Activated CD8-positive, alpha-beta memory T cell treated with anti-CD3 and anti-CD28 coated beads for 1 hour (primary cell): ENCODE measurements at places on chromosomes 2 and 18.

GRCh38 chr2:40511661-40512213 lies 59.8 kb upstream of the SLC8A1 start:
- no peak for DNase-seq

DNA sequence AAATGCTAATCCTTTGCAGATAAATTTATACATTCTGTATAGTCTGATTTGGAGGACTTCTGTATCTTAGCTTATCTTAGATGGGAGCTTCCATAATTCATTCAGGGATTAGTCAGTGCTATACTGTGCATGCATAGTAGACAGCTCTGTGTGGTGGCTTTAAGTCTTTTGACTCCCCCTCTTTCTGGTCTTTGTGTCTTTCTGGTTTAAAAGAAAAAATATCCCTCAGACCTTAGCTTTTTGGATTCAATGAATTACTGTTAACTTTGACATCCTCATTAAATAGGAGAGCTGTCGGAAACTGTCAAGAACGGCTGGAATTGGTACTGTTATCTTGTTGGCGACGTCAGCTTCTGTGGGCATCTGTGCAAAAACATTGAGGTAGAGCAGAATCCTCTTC lies 130.4 kb downstream of the SPTBN1 start:
- no peak for DNase-seq

GRCh38 chr2:46657042-46657504 lies 177.7 kb downstream of the TMEM247 start:
- DNase-seq = no peak

DNA sequence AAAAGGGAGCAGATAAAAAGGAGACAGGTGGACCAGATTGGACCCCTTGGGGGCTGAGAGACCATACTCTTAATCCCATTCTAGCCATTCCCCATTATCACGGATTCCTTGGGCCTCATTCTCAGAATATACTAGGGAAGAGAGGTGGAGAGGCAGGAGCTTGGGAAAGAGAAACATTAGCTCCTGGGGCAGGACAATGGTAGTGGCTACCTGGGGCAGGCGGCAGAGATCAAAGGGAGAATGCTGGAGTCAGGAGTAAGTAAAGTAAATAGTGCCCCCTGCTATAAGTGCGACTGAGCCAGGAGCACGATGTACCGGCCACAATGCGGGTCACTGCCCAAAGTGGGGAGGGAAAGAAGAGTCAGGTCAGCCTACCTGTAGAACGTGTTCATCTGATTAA lies 20.4 kb upstream of the IHH start:
- no peak for DNase-seq

- no peak for DNase-seq
Observed at GRCh38 chr2:85723707-85724360, 29.7 kb downstream of the GNLY start.

DNA sequence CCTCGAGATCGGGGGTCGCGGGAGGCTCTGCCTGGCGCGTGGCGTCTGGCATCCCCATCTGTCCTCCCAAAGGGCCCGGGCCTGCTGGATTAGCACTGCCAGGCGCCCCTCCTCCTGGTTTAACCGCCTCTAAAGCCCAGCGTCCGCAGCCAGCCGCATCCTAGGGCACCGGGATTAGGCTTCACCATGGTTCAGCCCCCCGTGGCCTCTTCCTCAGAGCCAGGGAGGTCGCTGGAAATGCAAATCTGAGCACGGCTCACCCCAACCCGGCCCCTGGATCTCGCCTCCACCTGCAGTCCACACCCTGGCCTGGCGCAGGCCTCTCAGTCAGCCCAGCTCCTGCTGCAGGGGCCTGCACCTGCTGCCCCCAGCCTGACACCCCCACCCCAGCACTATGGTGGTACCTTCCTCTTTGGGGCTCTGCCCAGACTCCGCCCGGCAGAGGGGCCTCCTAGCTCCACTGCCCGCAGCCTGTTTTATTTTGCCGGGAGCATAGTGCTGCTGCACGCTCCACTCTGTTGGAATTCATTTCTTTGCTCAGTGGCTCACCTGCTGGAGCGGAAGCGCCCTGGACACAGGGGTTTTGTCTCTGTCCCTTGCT lies 13.2 kb downstream of the PRELID3A start:
- DNase-seq = no peak

DNA sequence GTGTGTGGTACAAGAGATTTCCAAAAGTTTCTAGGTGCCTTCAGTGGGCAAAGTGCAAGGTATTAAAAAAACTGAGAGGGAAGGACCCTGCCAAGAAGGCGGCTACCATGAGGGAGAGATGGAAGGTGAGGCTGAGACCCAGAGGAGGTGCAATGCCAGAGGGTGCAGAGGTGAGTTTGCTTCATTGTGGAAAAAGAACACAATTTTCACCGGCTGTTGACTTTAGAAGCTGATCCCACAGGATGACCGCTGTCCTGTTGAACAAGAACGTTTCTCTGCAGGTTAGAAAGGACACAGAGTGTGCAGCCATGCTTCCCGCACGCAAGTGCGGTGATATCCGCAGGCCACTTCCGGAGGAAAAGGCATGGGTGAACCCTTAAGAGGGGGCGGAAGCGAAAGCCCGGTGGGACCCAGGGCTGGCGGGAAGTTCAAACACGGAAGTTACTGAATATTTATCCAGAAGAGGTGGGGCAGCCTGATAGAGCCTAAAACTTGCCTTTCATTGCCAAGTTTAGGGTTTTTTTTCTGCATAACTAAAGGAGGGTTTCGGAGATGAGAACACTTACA lies 16.6 kb downstream of the SP110 start:
- DNase-seq = no peak

DNA sequence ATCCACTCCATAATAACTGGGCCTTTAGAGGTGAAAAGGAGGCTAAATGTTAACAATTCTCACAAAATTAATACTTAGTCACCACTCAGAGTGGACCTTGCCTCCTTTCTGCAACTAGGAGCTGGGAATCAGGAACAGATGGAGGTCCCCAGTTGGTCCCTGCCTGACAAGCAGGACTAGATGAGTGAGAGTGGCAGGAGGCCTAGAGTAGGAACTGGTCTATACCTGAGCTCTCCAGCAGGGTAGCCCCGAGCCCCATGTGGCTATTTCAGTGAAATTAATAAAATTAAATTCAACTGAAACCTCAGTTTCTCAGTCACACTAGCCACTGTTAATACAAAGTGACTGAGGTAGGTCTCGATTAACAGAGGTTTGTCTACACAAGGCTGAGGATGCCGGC lies 150.5 kb downstream of the MYO5B start:
- DNase-seq = no peak

DNA sequence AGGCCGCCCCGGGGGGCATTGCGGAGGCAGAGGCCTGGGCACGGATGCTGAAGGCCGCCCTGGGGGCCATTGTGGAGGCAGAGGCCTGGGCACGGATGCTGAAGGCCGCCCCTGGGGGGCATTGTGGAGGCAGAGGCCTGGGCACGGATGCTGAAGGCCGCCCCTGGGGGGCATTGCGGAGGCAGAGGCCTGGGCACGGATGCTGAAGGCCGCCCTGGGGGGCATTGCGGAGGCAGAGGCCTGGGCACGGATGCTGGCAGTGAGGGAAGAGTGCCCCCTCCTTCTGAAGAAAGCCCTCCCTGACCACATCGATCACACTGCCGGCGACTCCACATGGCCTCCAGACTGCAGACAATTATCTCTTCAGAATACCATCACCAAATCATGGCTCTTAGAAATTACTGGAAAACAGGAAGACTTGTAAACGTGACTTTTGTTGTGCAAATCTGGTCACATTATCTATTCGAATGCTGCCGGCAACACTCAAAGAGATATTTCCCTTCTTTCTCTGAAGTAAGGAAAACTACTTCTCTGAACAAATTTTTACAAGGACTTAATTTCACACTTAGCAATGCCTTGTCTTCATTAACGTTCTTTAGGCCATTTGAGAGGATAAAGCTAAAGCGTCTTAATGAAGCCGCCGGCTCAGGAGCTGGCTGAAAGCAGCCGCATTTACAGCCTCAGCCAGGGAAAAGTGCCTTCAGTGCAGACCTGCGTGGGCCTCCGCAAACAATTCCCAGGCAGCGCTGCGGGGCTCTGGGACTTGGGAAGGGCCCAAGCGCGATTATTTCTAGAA lies 18.1 kb upstream of the SNTG2 start:
- DNase-seq = no peak

GRCh38 chr2:102176172-102176571 lies 10.7 kb upstream of the IL1RL2 start:
- no peak for DNase-seq

GRCh38 chr2:172279813-172280212 lies 147.6 kb upstream of the ITGA6 start:
- DNase-seq = no peak

DNA sequence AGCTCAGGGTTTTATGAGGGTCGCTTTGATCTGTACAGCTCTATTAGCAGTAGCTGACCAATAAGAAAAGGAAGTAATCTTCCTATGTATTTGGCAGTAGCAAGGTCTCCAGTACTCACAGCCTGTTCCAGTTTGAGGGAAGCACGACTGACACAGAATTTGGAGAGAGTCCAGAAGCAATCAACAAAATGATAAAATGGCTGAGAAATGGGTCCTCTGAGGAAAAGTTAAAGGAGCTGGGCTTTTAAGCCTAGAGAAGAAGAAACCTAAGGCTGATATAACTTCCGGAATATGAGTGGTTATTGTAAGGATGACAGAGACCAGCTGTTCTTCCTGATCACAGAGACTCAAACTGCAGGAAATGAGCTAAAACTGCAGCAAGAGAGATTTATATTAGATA lies 382.8 kb downstream of the GPD2 start:
- DNase-seq = no peak

- no peak for DNase-seq
Observed at GRCh38 chr2:161172901-161173540, 12.8 kb downstream of the TANK start.

- DNase-seq = no peak
Observed at GRCh38 chr2:189375842-189376241, 65.4 kb upstream of the WDR75 start.
